ENCODE measurements at places on chromosomes 2 and 18.

GRCh38 chr2:55827855-55828254 lies 95.7 kb downstream of the EFEMP1 start:
- DNase-seq, result no peak

GRCh38 chr2:223723954-223724411 lies 113.4 kb downstream of the AP1S3 start:
- DNase-seq, result peak; percentile 86

DNA sequence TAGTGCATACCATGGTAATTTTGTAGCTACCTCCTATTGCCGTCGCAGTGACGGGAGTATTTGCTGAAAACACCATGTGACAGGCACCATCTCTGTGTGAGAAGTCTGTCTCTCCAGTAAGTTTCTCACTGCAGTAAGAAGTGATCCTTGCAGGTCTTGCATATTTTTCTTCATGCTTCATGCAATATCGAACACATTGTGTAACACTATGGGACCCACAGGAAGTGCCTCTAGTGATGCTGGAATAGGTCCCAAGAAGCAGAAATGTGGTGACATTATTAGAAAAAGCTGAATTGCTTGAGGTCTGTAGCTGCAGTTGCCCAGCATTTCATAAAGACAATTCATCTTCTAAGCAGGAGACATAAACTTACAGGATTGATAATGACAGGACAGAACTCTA lies 167.6 kb downstream of the DCDC2C start:
- DNase-seq, result no peak

GRCh38 chr2:60313470-60314172 lies 239.8 kb downstream of the BCL11A start:
- peak; percentile 34 for DNase-seq

GRCh38 chr2:143694335-143694734 lies 565.1 kb downstream of the ARHGAP15 start:
- no peak for DNase-seq

GRCh38 chr2:129754421-129754820 lies 225.0 kb upstream of the RAB6C start:
- DNase-seq, result no peak

DNA sequence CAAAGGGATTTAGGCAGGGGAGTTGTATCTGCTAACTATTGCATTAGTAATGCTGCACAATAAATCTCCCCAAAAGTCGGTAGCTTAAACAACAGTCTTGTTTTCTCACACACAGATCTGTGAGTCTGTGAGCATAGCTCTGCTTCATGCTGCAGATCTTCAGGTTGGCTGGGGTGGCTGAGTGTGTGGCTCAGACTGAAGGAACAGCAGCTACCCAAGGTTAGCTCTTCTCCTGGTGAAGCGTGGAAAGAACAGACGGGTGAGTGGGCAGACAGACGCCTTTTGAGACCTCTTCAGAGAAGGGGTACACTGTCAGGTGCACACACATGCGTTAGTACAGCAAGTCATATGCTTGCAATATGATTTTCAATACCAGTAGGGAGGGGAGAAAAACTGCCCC lies 3.9 kb upstream of the CCDC85A start:
- DNase-seq, result no peak

GRCh38 chr2:188068093-188068492 lies 223.6 kb upstream of the GULP1 start:
- DNase-seq, result no peak

Measured in endodermal cell (in vitro differentiated cells).